ENCODE measurements at places on chromosomes 7 and 10. TPM values are rescaled to one million over a fixed set of nuclear protein-coding genes. Genes with fewer than 3 reads are reported as not detected.
A peak's percentile ranks its signal among the peaks of the same experiment; 100 is the strongest.

Gene KCNIP2
- 3.6 TPM for polyA plus RNA-seq

DNA sequence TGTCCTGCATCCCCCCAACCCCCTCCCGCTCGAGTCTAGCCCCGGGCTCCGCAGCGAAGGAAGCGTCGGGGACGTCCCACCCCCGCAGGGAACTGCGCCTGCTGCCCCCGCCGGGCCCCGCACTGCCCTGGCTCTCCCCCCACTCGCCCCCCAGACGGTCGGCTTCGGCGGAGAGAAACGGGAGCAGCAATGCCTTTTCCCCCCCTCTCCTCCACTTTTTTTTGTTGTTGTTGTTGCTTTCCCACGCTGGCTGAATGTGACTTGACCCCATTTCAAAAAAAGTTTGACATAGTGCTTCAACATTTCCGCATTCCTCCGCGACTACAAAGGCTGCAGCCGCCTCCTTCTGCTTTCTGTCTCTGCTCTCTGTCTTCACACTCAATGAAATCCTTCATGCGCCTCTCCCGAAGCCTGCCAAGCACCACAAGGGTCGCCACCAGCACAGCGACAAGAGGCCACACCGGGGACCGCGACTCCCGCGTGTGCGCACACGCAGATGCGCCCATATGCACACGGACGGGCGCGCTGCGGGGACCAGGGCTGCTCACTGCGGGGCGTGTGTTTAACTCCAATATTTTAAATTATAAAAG, 1.0 kb downstream of the CDK6 start:
- DNase-seq: no peak

Gene LIPF
- 0.24 TPM for polyA plus RNA-seq

DNA sequence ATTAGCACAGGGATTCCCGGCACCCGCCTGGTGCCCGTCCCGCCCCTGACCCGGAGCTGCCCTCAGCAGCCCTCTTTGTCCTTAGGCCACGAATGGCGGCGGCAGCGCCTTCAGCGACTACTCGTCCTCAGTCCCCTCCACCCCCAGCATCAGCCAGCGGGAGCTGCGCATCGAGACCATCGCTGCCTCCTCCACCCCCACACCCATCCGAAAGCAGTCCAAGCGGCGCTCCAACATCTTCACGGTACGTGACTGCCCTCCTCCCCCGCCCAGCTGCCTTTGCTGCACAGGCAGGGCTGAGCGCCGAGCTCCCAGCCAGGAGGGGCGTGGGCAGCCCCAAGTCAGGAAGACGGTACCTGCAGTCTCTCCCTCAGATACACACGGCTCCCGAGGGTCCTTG, 33.6 kb downstream of the AGAP3 start:
- no peak for DNase-seq

GRCh38 chr10:103849212-103849877, 6.0 kb downstream of the SH3PXD2A start:
- DNase-seq: no peak

GRCh38 chr10:79277579-79278269, 69.5 kb upstream of the PPIF start:
- no peak for DNase-seq

- DNase-seq: no peak
These were observed 39.5 kb upstream of the DMBT1 start for GRCh38 chr10:122521011-122521410.

- no peak for DNase-seq
These were observed 144.2 kb upstream of the EGR2 start for GRCh38 chr10:62960416-62960815.

DNA sequence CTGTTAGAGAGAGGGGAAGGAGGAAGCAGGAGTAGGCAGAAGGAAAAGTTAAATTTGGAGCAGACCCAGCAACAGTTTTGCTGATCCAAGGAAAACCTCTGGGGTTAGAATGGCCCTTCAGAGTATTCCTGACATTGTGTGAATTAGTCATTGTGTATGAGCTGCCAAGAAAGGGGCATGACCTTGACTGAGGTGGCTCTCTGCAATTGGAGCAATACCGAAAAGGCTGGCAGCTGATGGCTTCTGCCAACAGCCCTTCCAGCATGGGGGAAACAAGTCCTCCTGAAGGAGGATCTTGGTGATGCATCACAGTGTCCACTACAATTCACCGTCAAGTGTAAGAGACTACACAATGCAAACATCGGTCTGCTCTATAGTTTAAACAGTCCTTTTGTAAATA, 20.6 kb upstream of the WASL start:
- no peak for DNase-seq

- no peak for DNase-seq
These were observed 5.0 kb downstream of the NEBL start for GRCh38 chr10:20892011-20892585.

GRCh38 chr10:75472685-75473084, 41.3 kb downstream of the LRMDA start:
- DNase-seq: no peak

DNA sequence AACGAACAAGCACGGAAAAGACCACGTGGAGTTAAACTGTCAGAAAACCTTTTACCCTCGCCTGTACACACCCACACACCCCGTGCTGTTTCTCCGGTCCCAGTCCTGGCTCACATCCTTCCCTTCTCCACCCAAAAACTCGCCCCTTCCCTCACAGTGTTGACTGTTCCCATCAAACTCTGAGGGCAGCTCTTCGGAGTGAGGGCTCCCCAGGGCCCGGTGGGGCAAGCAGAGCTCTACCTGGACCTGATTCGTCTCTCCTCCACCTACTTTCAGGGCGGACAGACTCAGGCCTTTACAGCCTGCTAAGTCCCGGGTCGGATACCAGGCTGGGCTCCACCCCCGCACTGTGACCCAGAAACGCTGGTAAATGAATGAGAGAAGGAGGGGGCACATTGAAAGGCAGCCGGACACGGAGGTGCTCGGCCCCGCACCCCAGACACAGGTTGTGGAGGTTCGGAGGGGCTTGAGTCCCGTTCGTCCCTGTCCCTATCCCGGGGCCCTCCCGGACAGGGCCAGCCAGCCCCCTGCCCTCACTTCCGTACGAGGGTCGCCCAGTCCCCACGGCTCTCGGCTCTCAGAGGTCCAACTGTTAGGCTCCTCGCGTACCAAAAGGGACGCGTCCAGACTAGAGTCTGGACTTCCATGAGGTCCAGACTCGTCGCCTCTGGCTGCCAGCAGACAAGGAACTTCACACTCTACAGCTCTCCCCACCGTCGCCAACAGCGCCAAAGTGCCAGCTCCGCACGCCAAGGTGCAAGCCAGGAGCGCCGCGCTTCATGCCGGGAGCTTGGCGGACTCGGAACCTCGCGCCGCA, 31.7 kb upstream of the ASL start:
- DNase-seq: peak; percentile 19

GRCh38 chr7:148813890-148814289, 70.2 kb downstream of the EZH2 start:
- no peak for DNase-seq

Gene SEMA3E
- polyA plus RNA-seq: 2.8 TPM

GRCh38 chr7:92043637-92044036, 90.6 kb downstream of the CYP51A1 start:
- no peak for DNase-seq

Gene NME8
- not detected for polyA plus RNA-seq

- no peak for DNase-seq
These were observed 15.7 kb downstream of the ZCCHC24 start for GRCh38 chr10:79429751-79430150.

DNA sequence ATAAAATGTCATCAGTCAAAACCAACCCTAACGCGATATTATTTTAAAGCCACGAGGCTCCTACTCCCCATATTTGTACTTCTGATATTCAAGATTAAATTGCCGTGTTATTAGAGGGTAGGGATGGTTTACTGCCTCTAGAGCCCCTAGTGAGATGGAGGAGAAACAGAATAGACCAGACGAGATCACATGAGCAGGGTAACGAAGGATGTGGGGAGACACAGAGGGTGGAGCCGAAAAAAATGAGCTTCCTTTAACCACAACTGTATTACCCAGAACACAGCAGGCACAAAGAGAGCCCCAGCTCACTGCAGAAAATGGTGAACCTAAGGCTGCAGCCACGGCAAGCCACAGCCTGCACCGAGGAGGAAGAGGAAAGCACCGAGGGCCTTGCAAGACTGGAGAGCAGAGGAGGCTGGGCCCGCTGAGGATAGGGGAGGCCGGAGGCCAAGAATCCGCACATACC, 14.3 kb downstream of the ZC3HAV1 start:
- DNase-seq: no peak

GRCh38 chr7:29442146-29442545, 121.5 kb upstream of the PRR15 start:
- DNase-seq: no peak

- no peak for DNase-seq
These were observed 14.0 kb downstream of the ADAM8 start for GRCh38 chr10:133262696-133263095.

GRCh38 chr10:65123120-65123519, 1601.9 kb downstream of the REEP3 start:
- DNase-seq: no peak

Gene PSD
- polyA plus RNA-seq: 7.8 TPM

GRCh38 chr7:36103837-36104561, 49.1 kb upstream of the EEPD1 start:
- no peak for DNase-seq

Gene ACBD5
- polyA plus RNA-seq: 43.6 TPM

DNA sequence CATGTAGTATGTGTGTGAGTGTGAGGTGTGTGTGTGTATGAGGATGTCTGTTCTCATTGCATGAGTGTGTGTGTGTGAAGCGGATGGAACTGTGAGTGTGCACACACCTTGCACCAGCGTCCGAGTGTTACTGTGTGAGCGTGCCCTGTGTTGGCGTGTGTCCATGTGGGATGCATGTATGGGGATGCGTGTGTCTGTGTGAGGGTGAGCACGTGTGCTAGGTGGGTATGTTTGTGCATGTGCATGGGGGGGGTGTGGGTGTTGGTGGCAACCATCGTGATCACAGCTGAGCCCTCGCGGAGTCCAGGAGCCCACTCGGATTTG, 6.4 kb downstream of the KNDC1 start:
- DNase-seq: no peak

Gene TCF7L2
- 42.9 TPM for polyA plus RNA-seq

GRCh38 chr7:92156990-92157389, 22.0 kb downstream of the LRRD1 start:
- no peak for DNase-seq

Gene PSTK
- polyA plus RNA-seq: 11.8 TPM

DNA sequence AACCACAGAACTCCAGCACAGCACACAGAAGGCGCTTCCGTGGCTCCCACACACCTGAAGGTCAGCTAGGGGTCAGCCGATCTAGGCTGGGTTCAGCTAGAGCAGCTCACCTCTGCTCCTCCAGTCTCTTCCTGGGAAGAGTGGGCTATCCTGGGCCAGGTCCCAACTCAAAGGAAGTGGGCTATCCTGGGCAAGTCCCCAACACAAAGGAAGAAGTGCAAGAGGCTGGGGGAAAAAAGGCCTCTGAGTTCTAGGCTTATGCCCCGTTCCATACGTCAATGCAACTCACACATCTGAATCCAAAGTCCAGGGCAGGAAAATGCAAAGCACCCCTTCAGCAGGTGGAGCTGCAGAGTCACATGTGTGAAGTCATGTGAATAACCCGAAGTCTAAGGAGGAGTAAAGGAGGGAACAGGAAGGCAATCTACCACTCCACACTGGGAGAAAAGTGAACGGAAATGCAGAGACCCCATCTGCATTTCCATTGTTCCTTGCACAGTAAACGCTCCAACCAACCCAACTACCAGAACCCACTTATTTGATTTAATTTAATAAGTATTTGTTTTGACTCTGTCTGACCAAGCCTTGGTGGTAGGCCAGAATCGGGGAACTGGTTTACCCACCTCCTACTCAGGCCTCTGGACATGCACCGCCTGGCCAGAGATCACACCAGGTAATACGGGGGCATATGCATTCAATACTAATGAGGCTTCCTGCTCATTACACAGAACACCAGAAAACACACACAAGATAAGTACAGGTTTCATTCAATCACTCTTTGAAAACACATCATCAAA, 95.5 kb upstream of the RNF32 start:
- DNase-seq: no peak

DNA sequence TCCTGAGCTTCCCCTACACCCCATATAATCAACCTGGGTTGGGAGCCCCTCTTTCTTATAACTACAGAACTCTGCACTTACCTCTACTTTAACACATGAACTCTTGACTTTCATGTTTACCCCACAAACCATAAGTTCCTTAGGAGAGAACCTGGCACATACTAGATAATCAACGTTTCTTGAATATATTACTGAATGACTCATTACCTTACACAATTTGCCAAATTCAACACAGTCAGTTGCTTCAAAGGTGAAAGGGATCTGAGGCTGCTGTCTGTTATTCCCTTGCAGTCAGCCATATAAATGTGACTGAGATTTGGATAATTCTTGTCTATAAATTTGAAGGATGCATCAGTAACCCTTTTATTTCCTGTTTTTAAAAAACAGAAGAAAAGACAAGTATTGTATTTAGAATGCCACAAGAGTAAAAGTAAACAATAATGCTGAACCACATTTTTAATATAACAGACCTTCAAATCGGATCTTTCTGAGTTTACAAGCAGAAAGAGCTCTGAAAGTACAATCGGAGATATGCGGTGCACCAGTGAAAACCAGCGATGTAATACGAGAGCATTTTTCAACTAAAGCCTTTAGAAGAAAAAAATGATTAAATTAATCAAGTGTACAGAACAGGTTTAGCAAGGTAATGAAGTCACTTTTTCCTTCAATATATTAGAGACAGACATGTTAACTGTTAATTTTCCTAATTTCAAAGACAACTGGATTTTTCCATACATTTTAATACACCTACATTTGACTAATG, 29.5 kb upstream of the LRRC17 start:
- DNase-seq: no peak

Gene NUP205
- 72.5 TPM for polyA plus RNA-seq

DNA sequence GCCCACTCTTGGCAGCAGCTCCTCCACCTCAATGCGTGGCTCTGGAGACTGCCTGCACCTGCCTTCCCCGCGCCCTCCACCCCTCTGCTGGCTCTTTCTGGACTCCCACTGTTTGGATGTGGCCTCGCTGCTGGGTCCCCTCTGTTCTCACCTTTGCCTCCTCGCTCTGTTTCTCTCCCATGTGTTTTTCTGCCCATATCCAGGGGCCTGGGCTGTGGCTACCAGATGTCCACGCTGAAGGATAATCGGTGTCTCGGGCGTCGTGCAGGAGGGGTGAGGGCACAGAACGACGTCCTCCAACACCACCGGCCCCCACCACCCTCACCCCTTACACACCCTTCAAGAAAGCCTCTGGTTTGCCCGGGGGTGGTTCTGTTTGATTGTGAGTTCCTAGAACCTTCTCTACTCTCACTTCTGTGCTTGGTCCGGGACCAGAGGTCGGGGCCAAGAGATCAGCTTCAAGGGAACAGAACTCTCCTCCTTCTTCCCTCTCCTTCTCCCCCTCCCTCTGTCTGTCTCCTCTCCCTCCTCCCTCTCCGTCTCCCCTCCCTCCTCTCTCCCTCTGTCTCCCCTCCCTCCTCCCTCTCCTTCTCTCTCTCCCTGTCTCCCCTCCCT, 31.7 kb downstream of the AP5Z1 start:
- no peak for DNase-seq

DNA sequence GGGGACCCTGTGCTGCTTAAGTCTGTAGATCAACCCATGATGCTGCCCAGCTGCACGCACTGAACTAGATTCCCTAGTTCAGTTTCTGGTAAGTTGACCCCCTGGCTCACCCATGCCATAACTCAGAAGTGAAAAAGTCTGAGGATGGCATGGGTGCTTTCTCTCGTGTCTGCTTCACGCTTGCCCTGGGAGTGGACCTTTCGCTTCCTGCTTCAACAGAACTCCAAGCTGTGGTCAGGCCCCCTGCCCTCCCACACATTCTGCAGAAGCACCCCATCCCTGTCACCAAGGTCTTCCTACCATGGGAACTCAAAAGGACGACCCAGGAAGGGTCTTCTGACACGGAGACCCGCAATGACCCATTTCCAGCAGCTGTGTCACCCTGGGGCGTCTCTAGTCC, 39.9 kb downstream of the LRRC18 start:
- DNase-seq: no peak

Gene GCK
- 3.4 TPM for polyA plus RNA-seq

Gene LRRTM3
- polyA plus RNA-seq: 4.4 TPM
